ENCODE measurements at places on chromosomes 7 and 10.

DNA sequence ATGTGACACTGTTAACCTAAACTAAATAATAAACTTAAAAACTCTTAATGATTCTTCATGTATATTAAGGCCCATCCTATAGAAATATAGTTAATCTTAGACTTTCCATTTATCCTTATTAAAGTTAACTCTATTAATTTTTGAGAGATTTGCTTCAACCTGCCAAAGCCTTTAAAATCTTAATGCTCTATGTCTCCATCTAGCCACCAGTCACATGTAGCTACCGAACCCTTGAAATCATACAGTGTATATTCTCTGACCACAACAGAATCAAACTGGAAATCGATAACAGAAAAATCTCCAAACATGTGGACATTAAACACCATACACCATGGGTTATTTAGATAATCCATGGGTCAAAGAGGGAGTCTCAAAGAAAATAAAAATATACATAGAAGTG is 51.9 kb downstream of the ASZ1 start:
- DNase-seq, result no peak

GRCh38 chr7:131501930-131502685 is 54.3 kb downstream of the PODXL start:
- DNase-seq, result no peak

DNA sequence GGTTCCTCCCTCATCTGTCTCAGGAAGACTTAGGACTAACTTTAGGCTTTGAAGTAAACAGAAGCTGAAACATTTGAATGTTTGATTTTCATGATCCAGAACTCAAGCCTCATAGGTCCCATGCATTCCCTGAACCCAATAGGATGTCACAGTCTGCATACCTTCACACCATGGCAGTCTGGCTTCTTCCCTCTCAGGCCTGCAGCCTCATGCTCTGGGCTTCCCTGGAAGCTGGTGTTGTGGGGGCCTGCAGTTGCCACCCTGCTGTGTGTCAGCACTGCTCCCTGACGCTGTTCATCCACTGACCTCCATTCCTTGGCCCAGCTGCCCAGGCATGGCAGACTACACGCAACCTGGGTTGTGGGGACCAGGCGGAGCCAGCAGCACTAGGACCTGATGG is 267.5 kb upstream of the KAT6B start:
- DNase-seq, result no peak

DNA sequence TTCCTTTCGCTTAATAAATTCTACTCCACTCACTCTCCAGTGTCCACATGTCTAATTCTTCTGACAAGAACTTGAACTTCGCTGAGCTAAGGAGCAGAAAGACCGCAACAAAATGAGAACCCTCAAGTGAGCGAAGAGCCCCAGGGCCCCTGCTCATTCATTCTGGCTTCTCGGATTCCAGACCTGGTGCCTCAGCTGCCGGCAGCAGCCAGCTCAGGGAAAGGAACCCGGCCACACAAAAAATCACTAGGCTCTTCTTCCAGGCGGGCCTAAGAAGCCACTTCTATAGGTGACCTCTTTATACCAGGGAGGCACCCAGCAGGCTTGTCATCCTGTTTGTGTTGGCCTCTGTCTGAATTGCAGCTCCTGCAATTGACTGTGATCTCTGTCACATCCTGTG is 33.3 kb downstream of the OTUD1 start:
- DNase-seq, result no peak

DNA sequence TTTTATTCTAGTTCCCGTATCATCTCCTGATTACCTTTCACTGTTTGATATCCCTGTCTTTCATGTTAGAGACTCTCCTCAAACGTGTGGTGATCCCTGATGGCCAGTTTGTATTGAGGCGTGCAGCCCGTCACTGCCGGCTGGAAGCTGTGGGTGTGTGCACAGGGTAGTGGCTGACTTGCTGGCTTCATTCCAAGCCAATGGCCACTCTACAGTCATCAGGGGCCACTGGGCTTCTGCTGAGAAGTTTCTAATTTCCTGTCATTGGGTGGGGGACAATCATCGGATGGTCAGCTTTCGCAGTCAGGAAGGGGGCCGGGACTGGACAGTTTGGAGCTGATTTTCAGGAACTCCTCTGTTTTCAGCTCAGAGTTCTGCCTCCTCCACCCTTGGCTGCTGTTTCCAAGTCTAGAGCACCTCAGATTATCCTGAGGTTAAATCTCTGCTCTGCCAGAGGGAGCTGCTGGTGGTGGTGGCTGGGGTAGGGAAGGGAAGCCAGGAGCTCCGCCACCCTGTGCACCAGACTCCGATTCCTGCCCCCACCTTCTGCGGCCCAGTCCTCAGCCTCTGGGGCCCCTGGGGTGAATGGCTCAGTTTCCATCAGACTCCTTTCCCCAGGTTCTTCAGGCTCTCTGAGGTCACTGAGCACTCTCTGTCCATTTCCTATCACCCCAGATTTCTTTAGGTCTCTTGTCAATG is 34.9 kb downstream of the BAIAP2L1 start:
- DNase-seq, result no peak

- no peak for DNase-seq
These were observed 12.3 kb upstream of the IFT22 start for GRCh38 chr7:101333912-101334311.

DNA sequence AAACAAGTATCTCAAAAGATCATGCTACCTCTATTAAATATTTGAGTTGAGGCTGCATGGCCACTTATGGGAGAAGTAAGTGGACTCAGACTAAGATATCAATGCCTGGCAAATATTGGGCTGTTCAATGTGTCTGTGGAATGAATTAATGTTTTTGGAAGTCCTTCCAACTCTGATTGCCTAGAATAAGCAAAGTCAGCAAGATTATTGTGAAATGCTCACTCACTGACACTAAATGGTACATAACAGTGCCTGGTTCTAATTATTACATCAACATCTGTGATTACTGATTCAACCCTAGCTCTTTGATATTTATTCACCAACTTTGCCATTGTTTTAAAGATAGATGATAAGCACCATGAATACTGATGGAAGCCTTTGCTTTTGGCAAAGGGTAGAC is 45.5 kb upstream of the HDAC9 start:
- DNase-seq, result no peak

GRCh38 chr10:123552760-123553554 is 113.2 kb upstream of the GPR26 start:
- DNase-seq, result no peak

- no peak for DNase-seq
These were observed 226.5 kb downstream of the DKK1 start for GRCh38 chr10:52540479-52540984.

- DNase-seq, result no peak
These were observed 403.2 kb downstream of the RPS24 start for GRCh38 chr10:78436706-78437406.

GRCh38 chr10:61588770-61589211 is 73.9 kb upstream of the CABCOCO1 start:
- DNase-seq, result no peak

DNA sequence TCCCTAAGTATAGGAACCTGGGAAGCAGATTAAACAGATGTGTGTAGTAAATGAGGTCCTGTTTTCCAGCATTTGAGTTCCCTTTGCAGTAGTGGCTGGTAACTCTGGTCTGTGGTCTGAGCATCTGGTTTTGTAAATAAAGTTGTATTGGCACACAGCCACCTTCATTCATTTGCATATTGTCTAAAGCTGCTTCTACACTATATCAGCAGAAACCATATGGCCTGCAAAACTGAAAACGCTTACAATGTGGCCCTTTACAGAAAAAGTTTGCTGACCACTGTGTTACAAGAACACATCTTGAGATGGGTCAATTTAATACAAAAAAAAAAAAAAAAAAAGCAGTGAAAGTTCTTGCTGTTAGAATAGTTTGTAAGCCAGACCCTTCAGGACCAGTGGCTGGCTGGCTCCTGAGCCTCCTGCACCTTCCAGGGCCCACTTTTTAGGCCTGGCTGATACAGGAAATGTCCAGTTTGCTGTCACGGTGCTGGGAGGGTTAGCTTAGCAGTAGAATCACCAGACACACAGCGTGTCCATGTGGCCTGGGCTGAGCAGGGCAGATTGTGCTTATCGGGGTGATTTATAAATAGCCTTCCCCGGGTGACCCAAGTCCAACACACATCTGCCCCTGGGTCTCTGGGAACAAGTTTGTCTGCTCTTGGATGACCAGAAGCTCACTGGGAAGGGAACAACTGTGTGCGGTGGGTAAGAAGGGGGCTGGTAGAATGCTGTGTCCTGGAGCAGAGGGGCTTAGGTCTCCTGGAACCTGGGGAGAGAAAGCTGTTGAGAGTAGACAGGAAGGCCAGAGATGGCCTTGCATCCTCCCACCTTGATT is 1.4 kb downstream of the C10orf71 start:
- no peak for DNase-seq

DNA sequence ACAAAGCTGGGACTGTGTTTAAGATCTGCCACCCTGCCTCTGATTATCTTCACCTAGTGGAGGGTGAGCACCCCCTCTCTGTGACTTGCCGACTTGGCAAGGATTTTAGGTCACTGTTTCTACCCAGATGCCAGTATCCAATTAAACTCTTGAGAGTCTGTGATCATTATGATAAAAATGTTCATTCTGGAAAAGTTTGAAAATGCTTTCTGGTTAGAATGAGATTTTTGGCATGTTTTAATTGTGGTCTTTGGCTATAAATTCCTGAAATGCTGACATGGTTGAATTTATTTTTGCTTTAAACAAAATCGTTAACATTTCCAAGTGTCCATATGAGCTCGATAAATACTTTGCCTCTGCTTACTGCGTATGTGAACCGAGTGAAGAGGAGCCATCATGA is 221.4 kb downstream of the BICC1 start:
- DNase-seq, result no peak

GRCh38 chr7:24851786-24852185 is 94.5 kb upstream of the GSDME start:
- DNase-seq, result no peak

DNA sequence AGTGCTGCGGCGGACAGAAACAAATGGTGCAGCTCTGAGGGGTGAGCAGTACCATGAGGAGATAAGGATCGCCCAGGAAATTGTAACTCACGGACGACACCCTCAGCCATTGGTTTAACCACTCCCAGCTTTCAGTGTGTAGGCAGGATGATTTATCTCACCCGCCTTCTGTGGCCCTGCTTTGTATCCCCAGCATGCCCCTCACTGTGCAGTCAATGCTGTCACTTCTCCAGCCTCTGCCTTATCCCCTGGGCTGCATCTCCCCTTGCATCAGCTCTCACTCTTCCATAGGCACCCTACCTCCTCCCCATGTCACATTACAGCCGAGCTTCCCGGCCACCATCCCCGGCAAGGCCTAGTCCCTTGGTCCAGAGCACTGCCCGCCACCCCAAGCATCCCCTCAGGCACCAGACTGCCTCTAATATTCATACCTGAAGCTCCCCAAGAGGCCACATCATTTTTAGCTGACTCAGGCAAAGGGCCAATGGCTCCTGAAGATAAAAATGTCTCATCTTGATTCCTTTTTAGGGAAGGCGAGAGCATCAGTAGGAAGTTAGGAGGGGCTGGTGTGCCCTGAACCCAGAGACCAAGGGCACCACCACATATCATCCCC is 77.1 kb downstream of the CARD11 start:
- DNase-seq, result no peak

DNA sequence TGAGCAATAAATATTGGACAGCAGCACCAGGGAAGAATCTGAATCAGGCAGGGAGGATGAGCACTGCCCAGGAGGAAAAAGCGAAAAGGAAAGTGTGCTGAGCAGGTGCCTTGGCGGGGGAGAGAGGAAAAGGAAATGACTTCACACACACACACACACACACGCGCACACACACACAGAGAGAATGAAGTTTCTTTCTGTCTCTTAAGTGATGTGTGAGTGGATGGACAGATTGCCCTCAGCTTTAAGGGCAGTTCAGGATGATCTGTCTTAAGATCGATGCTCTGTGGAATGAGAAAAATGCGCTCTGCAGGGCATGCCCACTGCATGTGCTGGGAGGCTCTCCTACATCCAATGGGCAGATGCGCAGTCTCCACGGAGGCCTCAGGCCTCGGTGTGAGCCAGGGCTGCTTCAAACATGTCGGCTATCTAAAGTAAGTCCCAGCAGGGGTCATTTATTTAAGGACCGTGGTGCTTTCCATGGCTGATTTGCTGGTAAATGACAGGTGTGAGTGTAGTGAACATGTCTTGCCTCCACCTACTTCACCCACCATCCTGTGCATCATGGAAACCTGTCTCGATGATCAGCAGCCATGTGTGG is 2.5 kb upstream of the ACBD5 start:
- no peak for DNase-seq

GRCh38 chr10:73906524-73907447 is 4.1 kb upstream of the PLAU start:
- DNase-seq, result peak; percentile 43

DNA sequence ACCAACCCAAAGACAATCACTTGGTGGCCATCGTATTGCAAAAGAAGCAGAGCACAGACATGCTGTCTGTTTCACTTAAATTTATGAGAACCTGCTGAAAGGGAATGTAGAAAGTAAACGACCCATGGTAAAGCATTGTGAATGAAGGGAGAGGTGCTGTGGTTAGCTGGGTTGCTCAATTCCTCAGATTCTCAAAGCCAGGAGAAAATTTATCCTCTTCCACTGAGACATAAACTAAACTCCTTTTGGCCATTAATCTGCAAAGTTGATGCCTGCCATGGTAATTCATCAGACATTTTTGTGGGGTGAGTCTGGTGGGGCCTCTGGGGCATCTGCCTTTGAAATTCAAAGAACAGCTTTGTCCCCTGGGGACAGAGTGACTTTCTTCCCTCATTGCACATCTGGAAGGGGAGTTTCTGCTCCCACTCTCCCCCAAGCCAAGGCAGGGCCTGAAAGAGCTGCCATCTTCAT is 951.0 kb downstream of the LRMDA start:
- no peak for DNase-seq

GRCh38 chr7:41029072-41029499 is 673.8 kb downstream of the INHBA start:
- DNase-seq, result no peak

- DNase-seq, result no peak
These were observed 83.0 kb upstream of the DUSP5 start for GRCh38 chr10:110414548-110415309.

GRCh38 chr10:13593535-13593934 is 6.8 kb downstream of the PRPF18 start:
- no peak for DNase-seq

GRCh38 chr10:77350711-77351119 is 286.9 kb downstream of the KCNMA1 start:
- DNase-seq, result peak; percentile 77

GRCh38 chr10:14184841-14185315 is 145.8 kb downstream of the FRMD4A start:
- DNase-seq, result no peak

GRCh38 chr7:29748286-29749099 is 57.8 kb upstream of the WIPF3 start:
- no peak for DNase-seq

GRCh38 chr10:11516431-11516746 is 95.1 kb downstream of the USP6NL start:
- no peak for DNase-seq

DNA sequence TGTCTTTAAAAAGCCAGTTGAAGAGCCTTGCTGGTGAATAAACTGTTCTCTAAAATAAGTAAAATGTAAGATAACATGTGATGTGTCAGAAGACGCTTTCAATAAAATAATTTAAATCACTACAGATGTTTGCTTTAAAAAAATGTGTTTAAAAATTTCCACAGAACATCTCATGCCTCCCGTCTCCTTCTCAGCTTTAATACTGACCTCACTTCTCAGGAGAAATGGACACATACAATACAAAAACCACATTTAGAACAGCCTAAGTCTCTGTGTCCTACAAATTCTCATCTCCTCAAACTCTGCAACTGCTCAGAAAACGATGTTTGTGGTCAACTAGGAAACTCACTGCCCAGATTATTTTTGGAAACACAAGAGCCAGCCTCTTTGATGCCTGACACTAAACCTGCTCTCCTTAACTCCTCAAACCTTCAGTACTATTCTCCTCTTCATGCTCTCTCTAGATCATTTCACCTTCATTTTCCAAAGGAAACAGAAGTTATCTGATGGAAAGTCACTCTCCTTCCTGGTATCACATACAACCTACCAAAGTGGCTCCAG is 120.3 kb downstream of the ZNF438 start:
- DNase-seq, result no peak

Data from thoracic aorta (tissue), 2 donors.